NB4 (cell line): ENCODE measurements at places on chromosomes 16 and 17.
A peak's percentile ranks its signal among the peaks of the same experiment; 100 is the strongest.

DNA sequence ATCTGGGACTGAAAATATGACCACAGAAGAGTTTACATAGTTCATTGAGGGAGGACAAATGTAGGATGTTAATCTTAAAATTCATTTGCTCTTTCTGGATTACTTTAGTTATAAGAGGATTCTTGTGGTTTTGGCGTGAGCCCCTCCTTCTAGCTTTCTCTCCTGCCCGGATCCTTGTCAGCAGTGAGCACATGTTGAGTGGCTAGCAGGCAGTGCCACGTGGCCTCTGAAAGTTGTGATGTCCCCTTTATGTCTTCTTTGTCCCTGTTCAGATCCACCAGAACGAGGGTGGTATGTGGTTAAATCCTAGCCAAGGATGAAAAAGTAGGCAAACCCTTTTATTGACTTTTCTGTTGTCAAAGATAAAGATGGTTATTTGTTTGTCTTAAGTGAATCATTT, 83.8 kb downstream of the GNAO1 start:
- no peak for DNase-seq

GRCh38 chr17:73462823-73463222, 151.0 kb upstream of the CDC42EP4 start:
- DNase-seq = no peak

DNA sequence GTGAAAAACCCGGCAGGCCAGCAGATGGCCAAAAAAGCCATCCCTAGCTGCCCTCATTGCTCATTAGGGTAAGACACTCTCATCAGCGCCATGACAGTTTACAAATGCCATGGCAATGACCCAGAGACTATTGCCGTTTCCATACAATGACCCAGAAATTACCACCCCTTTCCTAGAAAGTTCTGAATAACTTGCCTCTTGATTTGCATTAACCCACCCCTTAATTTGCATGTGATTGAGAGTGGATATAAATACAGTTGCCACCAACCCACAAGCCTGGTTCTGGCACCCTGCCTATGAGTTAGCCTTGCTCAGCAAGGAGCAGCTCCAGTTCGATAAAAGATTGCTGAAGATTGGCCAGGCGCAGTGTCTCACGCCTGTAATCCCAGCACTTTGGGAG, 16.1 kb upstream of the C16orf54 start:
- DNase-seq = no peak

- DNase-seq = no peak
Observed at GRCh38 chr17:53135969-53136368, 686.8 kb upstream of the KIF2B start.

DNA sequence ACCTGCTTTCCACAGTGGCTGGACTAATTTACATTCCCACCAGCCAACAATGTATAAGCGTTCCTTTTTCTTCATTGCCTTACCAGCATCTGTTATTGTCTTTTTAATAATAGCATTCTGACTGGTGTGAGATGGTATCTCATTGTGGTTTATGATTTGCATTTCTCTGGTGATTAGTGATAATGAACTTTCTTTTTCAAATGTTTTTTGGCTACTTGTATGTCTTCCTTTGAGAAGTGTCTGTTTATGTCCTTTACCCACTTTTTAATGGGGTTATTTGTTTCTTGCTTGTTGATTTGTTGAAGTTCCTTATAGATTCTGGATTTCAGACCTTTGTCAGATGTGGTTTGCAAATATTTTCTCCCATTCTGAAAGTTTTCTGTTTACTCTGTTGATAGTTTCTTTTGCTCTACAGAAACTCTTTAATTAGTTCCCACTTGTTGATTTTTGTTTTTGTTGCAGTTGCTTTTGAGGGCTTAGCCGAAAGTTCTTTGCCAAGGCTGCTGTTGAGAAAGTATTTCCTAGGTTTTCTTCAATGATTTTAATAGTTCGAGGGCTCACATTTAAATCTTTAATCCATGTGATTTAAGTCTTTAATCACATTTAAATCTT, 26.8 kb downstream of the ITGAM start:
- DNase-seq = no peak

- peak; percentile 74 for DNase-seq
Observed at GRCh38 chr17:17304521-17304985, 1.4 kb downstream of the NT5M start.

DNA sequence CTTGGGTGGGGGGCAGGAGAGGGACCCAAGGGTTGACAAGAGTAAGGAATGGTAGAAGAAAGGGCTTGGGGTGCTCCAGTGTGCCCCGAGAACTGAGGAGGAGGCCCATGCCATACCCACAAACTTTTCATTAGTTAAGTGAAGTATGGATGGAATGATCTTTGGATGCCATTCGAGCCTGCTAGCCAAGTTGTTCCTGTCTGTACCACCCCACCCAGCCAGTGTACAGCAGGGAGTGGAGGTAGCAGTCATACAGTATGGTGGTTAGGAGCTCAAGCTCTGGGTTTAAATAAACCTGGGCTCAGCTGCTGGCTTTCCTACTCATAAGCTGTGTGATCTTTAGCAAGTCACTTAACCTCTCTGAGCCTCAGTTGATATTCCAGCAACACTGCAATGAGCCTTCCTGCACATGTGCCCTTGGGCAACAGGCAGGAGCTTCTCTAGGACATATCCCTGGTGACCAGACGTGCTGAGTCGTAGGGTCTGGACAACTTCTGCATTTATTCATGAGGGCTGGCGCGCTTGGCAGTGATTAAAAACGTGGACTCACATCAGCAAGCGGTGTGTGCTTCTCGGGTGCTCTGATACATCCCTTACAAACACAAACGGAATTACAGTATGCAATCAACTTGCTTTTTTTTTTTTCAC, 22.9 kb downstream of the ITPRIPL2 start:
- peak; percentile 50 for DNase-seq

DNA sequence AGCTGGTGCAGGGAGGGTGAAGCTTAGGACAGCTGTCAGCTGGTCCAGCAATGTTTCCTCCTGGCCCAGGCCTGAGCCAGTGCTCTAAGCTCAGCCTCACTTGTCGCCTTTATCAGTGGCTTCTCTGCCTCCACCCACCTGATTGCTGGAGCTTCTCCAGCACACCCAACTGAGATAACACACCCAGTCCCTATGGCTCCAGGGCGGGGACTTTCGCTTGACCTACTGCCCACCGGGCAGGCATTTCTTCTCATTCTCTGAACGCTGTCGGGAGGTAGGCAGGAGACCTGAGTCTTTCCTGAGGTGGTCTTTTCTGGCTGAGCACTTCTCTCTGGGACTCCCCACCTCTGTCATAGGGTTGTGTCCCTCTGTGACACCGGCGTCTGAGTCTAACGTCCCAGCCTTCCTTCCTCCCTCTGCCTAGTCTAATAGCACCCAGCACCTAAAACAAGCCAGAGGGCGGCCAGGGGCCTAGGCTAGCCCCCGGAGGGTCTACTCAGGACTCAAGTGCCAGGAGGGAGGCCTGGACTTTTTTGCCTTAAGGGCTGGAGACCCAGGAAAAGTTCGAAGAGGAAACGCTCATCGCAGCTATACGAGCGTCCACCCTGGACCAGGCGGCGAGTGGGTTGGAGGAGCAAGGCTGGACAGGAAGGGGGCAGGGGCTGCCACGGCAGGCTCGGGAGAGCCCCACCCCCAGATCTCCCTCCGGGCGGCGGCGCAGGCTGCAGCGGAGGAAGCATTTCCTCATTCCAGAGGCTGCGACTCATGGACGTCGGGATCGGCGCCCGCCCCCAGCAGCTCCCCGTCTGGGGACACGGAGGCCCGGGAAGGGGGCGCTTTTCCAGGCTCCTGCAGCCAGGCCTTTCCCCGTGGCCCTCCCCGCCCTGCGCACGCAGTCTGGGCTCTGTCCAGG, 756 bp downstream of the TAX1BP3 start:
- DNase-seq = peak; percentile 49

DNA sequence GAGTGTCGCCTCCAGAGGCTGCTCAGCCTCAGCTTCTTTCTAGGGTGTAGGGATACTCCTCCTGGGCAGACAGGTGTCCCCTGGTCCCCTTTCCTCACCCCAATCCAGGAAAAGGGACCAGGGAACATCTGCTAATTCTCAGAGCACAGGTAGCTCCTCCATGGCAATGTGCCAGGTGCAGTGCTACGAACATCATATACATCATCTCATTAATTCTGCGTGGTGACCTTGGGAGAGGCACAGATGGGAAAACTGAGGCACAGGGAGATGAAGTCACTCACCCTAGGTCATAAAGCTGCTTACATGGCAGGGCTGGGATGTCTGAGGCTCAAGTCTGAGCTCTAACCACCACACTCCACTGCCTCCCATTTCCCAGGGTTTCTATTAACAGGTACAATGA, 11.7 kb downstream of the HDAC5 start:
- DNase-seq = no peak

DNA sequence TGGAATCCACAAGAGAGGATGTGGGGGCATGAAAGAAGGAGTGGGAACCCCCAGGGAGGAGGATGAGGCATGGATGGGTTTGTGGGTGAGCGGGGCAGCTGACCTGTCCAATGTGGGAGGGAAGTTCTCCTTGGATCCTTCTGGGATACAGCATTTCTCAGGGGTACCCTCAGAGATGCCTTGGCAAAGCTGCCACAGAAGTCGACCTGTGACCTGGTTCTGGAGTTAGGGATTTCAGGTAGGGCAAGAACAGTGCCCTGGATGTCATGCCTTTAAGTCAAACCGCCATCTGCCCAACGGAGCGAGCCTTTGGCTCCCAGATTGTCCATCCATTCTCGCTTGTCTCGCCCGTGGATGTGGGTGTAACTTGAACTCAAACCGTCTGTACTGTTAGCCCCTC, 30.0 kb downstream of the WSCD1 start:
- no peak for DNase-seq

DNA sequence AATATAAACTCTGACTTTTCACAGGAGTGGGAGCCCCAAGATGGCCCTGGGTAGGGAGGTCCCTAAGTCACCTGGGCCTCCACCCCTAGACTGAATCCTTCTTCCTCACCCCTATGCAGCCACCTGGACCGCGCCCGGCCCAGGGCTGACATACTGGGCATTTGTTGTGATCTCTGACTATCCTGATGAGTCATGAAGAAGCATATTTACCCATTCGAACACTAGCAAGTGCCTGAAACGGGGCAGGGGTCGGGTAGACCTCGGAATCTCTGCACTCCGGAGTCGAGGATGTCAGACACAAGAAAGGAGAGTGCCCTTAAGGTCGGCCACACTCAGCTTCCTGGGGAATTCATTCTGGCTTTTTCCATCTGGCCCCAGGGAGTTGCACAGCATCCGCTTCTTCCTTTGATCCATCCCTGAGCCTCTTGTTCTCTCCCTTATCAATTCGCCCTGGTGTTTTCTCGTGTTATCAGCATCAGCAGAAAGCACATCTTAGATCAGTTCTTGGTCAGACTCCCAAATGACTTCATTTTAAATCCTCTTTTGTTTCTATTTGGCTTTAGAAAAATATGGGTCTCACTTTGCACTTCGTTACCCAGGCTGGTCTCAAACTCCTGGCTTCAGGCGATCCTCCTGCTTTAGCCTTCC, 10.4 kb downstream of the METTL22 start:
- DNase-seq = no peak

- no peak for DNase-seq
Observed at GRCh38 chr16:68844211-68844564, 857 bp downstream of the TANGO6 start.

GRCh38 chr17:58595194-58595792, 80.9 kb upstream of the MTMR4 start:
- DNase-seq = peak; percentile 25

- DNase-seq = peak; percentile 39
Observed at GRCh38 chr16:9256196-9256595, 164.8 kb downstream of the HAPSTR1 start.

DNA sequence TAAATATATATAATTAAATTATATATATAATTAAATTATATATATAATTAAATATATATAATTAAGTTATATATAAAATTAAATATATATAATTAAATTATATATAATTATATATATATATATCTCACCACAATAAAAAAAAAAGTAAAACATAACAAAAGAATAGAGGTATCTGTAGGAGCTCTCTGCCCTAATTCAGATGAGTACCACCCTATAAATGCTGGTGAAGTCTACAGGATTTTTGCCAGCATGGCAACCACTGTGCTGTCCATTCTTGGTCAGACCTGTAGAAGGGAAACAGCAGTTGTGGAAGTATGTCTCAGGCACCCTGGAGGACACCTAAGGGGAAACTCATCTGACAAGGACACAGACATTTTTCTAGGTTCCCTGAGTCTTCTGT, 259.7 kb downstream of the PRKCA start:
- no peak for DNase-seq

- DNase-seq = no peak
Observed at GRCh38 chr16:88969361-88969831, 7.6 kb downstream of the CBFA2T3 start.

DNA sequence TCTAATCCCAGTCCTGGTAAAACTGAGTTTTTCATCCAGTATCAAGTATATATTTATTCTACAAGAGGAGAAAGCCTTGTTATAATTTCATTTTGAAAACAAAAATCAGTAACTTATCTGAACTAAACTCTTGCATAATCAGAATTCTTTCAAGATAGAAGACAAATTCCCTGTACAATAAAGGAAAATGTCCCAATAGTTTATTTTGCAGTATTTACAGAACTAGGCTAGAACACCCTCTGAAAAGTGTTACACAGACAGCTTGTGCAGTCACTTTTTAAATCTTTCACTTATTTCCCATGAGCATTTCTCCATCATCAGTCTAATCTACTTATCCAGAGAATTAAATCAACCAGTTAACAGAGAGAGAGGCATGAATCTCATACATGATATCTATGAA, 48.5 kb downstream of the SPOP start:
- DNase-seq = no peak

- no peak for DNase-seq
Observed at GRCh38 chr16:81558077-81558443, 113.5 kb downstream of the CMIP start.

DNA sequence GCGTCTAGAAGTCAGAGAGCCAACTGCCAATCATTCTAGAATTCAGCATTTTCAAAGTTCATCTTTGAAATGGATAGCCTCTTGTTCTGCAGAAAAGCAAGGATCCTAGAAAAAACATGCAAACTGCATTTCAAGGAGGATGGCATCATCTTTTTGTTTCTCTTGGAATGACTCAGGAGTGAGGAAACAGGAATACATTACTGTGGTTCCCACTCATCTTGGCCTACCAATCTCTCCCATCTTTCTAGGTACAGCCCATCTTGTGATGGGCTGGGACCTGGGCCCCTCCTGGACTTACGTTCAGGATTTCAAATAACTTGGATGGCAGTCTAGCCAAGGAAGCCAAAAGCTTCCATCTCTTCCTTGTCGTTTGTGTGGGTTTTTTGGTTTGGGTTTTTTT, 363.4 kb downstream of the CDH13 start:
- DNase-seq = no peak

DNA sequence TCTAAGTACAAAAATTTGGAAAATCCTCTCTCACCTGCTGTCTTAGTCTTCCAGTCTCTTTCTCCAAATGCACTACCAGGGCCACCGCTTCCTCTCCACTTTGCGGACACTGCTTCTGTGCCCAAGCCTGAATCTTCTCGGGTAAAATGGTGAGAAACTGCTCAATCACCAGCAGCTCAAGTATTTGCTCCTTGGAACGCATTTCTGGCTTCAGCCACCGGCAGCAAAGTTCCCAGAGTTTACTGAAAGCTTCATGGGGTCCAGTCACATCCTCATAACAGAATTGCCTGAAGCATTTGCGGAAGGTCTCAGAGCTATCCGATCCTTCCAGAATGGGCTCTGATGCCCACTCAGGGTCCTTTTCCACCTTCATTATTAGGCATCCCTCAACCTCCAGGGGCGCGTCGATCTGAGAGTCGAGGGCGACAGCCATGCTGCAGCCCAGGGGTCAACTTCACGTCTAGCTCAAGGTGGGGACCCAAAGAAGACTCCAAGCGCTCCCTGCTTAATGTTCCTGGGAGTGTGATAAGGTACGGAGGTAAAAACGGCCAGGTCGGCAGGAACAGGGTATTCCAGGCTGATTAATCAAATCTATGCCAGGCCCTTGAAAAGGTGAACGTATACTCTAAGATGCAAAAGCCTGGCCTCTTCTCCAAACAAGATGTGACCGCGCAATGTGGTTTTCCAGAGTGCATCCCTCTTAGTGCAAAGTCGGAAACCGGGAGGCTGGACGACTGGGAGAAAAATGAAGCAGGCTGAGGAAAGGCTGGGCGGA, 763 bp downstream of the ZKSCAN2 start:
- DNase-seq = peak; percentile 46
